ENCODE measurements at places on chromosomes 7 and 10. TPM values are rescaled to one million over a fixed set of nuclear protein-coding genes. Genes with fewer than 3 reads are reported as not detected.

- no peak for DNase-seq
These were observed 618.2 kb upstream of the MGMT start for GRCh38 chr10:128848810-128849209.

DNA sequence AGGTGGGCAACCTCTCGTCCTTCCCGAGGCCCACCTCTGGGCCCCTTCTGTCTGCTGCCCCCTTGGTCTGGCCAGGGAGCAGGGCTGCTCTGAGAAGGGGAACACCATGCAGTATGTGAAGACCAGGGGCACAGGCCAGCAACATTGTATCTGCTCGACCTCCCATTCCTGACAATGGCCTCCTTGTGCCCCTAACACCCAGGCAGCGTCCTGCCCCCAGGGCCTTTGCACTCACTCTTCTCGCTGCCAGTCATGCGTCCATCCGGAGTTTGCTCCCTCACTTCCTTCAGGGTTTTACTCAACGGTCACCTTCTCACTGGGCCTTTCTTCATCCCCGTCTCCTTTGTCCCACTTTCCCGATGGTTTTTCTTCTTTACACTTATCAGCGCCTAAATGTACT, 232.9 kb upstream of the GRB10 start:
- no peak for DNase-seq

GRCh38 chr10:91194497-91195179, 25.8 kb upstream of the PCGF5 start:
- DNase-seq = no peak

Gene OR6B1
- total RNA-seq = not detected
